A549 (cell line): ENCODE measurements at places on chromosomes 5 and 9. TPM values are rescaled to one million over a fixed set of nuclear protein-coding genes. Genes with fewer than 3 reads are reported as not detected.

SQSTM1 gene
- polyA plus RNA-seq: 529 to 625 TPM (median 606 TPM) in 3 replicates

DNA sequence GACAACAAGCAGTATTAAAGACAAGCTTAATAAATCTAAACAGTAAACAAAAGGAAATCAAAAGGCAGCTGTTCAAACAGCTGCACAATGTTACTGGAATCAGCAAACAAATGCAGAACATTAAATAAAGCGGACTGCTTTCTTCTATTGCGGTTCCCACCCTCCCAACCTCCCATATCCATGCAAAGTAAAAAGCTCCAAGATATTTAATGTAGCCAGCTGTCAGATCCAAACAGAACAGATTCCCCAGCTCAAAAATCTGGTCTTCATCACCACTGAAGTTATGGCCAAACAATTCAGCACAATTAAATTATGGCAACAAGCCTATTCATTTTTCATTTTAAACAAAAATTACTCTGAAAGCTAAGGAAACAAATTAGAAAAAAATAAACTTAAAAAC is 75.9 kb downstream of the SLC38A9 start:
- DNase-seq: peak; percentile 21

DNA sequence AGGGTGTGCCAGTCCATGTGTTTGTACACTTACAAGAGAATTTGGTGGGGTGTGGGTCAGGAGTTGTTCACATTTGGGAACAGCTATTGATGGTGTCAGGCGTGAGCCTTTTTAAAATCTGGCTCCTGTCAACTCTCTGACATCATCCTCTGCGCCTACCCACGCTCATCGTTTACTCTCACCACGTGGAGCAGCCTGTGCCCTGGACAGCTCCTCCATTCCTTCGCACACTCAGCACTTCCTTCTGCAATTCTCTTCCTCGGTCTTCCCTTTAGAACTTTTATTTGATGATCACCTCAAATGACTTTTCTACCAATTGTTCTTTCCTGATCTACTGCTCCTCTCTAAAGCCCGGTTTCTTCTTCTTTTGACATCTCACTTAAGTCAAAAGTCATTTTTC is 42.1 kb upstream of the GNAQ start:
- no peak for DNase-seq

- DNase-seq: no peak
These were observed 92.7 kb upstream of the PTCH1 start for GRCh38 chr9:95609426-95609825.

DNA sequence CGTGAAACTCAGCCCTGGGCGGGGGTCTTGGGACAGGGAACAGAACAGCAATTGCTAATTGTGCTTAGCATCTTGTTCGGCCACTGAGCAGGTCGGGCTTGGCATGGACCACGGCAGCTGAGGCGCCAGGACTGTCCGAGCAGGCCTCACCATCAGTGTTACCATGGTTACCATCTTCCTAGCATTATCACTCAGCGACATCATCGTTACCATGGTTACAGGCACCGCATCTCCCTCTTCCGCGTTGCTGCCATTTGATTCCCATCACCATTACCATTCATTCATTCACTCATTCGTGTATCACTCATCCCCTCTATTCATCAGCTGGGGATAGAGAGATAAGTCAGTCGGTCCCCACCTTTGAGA is 81.0 kb upstream of the ZBTB43 start:
- no peak for DNase-seq

GRCh38 chr9:137163365-137163715 is 6.5 kb downstream of the LRRC26 start:
- peak; percentile 78 for DNase-seq

GRCh38 chr5:178784391-178784790 is 53.9 kb upstream of the ZNF354A start:
- no peak for DNase-seq

DNA sequence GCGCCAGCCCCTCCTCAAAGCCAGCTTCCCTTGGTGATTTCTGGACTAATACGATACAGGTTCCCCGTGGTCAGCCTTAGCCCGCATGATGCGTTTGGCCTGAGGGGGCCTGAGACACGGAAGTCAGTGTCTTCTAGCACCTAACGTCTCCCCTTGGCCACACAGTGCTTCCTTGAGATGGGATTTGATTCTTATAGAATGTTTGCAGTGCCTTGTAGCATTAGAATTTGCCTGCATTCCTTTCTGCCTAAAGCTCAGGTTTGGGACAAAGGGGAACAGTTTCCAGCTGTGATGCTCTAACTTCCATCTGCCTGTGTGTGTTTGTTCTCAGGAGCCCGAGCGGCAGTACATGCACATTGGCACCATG is 34.4 kb downstream of the CFAP90 start:
- DNase-seq: no peak

DNA sequence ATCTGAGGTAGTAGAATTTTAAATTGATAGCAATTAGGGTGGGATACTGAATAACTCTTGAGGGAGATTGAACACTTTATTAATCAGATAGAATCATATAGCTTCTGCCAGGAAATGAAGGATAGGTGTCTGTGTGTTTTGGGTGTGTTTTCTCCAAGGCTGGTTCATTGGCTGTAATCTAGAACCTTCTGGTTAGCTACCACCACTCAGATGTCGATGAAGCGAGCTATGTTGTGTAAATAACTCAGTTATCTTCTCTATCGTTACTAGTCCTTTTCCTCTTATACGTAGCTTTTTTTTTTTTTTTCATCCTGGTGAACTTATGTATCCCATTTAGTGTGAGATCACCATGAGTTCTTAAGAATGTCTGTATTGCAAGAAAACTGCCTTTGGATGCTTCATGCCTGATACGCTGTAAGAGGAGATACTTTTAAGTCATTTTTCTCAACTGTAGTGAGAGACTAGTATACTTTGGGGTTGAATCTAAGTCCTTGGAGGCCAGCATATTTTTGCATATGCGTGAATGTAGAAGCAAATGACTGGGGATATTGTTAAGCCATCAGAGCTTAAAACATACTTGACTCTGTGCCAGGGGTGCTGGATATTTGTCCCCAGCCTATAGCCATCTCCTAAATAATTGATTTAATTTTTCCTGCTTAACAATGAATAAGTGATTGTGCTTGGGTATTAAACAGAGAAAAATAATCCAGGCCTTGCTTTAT is 2.1 kb downstream of the TNFAIP8 start:
- no peak for DNase-seq

- DNase-seq: no peak
These were observed 163.3 kb downstream of the INSYN2B start for GRCh38 chr5:169817031-169817430.

GRCh38 chr9:33517373-33517772 is 6.7 kb upstream of the ANKRD18B start:
- peak; percentile 65 for DNase-seq

DNA sequence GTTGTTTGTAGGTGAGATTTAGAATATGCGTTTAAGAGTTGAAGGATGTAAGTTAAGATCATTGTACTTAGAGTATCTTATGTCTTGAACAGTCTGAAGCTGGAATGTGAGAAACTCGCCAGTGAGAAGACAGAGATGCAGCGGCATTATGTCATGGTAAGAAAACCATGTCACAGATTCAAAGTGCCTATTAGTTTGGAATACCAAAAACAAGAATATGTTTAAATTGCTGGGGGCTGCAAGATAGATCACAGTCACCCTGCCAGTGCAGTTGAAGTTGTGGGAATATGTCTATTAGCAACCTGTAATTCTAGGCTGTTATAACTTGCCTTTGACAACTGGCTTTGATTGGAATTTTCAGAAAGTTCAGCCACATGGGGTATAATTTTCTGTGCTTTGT is 3.0 kb downstream of the TLE4 start:
- DNase-seq: no peak

GABRB2 gene
- polyA plus RNA-seq: not detected in 3 replicates

DNA sequence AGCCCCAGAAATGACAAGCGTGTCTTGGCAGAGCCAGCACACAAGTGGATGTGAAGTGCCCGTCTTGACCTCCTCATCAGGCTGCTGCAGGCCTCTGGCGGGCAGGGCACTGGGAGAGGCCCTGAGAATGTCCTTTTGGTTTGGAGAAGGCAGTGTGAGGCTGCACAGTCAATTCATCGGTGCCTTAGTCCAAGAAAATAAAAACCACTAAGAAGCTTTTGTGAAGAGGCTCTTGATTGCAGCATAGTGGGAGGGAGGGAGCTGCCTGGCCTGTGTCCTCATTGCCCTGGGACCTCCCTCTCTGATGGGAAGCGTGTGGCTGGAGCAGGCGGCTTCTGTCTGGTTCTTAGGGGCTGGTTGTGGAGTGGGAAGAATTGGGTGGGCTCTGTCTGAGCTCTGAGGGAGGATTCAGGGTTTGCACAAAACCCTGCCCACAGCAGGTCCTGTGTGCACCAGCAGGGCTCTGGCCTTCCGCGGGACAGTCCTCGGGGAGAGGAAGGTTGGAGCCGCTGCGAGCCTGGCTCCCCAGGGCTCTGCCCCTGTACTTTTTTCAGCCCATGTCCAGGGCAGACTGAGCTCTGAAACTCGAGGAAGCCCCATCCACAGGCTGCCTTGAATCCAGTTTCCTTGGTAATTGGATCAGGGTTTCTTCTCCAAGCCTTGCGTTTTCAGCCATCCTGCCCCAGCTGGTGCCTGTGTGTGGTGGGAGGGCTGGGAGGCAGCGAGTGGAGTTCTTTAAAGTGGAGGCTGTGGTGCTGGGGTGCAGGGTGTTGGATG is 1.1 kb downstream of the HRCT1 start:
- DNase-seq: no peak

- DNase-seq: no peak
These were observed 100.4 kb upstream of the SAP30L start for GRCh38 chr5:154345255-154345952.

PCDHA13 gene
- polyA plus RNA-seq: not detected in 3 replicates

DNA sequence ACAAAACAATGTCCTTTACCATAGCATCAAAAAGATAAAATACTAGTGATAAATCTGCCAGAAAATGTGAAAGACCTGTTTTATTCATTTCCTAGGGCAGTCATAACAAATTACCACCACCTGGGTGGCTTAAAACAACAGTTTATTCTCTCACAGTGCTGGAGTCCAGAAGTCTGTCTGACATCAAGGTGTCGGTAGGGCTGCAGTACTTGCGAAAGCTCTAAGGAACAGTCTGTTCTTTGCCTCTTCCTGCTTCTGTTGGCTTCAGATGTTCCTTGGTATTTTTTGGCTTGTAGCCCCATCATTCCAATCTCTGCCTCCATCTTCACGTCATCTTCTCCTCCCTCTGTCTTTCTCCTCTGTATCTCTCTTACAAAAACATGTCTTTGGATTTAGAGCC is 51.0 kb downstream of the PTPDC1 start:
- no peak for DNase-seq

DNA sequence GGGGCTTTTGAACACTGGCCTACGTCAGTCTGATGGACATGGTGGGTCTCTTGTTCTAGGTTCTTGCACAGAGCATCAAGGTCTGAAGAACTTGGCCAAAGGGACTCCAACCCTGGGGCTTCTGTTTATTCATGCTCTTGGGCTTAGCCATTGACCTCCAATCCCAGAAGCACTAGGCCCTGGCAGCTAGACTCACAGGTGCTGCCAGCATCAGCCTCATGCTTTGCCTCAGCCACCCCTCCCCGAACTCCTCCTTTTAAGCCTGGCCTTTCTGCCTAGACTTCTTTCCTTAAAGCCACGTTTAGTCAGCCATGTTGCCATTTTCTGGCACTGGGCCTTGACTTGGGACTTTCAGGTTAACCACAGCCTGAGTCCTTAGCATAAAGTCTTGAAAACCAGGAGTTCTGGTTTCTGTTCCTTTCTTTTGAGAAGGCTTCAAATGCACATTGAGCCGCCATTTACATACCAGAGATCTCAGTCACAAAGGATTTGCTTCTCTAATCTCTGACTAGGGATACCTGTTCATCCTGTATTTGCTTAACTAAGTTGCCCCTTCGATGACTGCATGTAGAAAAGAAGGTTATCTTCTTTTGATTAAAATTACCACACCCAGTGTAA is 54.7 kb downstream of the ANGPTL2 start:
- no peak for DNase-seq

RMRP gene
- polyA plus RNA-seq: 14.7 TPM in 1 of 3 replicates, not detected in the others

GRCh38 chr9:93072383-93072795 is 13.9 kb downstream of the SUSD3 start:
- DNase-seq: no peak

DNA sequence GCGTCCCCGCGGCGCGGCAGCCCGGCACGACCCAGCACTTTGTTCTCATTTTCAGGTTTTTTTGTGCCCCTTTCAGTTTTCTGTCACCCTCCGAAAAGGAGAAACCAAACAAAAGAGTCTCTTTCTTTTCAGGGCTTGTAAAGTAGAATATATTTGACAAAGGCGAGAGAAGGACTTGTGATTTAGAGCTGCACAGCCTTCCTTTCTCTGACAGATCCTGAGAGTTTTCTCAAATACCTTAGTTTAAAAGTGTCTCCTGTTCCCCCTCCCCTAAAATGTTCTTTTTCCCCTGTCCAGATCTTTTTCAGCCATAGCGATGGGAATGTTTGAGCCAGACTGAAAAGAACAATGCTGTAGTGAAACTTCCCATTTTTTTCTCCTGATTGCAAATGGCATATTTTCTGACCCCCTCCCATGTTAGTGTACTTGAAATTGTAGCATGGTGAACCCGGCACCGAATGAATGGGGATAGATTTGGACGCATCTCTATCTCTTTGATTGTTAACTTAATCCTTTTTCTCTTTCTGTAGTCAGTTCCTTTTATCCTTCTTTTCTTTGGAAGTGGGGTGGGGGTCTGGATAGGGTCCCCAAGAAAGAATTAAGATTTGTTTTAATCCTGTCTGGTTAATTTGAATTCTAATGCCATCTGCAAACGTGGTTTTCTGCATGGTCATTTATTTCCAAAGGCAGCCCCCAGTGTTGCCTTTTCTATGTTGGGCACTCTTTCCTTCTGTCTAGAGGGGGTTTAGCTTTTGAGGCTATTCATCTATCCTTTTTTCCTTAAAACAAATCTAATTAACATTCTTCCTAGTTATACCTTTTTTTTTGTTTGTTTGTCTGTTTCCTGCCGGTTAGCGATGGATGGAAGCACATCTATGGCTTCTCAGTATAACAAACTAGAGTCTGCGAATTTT is 2.2 kb downstream of the ZSWIM6 start:
- DNase-seq: no peak

- no peak for DNase-seq
These were observed 176.6 kb upstream of the TYRP1 start for GRCh38 chr9:12516573-12516972.

- no peak for DNase-seq
These were observed 126.9 kb downstream of the SPOCK1 start for GRCh38 chr5:137372016-137372772.

GFI1B gene
- polyA plus RNA-seq: not detected in 3 replicates

DNA sequence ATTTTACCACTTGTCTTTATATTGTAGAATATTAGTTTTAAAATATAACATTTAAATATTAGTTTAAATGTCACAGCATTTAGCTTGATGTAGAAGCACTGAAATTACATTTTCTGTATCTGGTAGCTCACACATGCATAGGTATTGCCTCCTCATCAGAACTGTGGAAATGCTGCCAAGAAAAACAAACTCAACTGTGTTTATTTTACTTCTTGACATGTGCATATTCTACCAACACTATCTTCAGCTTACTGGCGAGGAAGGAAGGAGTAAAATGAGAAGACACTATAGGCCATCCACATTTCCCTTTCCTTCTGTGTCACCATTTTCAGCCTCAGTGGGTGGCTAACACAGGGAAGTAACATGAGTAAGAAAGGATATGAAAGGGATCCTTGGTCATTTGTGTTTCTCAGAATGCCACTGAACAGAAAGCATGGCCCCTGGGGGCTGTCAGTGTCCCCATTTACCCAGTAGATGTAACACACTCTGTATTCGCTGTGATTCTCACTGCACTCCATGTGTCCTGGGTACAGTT is 81.0 kb upstream of the HTR4 start:
- no peak for DNase-seq
